ENCODE measurements at places on chromosomes 7 and 10. TPM values are rescaled to one million over a fixed set of nuclear protein-coding genes. Genes with fewer than 3 reads are reported as not detected.

GRCh38 chr10:24358022-24358421 is 149.1 kb downstream of the KIAA1217 start:
- no peak for DNase-seq

DNA sequence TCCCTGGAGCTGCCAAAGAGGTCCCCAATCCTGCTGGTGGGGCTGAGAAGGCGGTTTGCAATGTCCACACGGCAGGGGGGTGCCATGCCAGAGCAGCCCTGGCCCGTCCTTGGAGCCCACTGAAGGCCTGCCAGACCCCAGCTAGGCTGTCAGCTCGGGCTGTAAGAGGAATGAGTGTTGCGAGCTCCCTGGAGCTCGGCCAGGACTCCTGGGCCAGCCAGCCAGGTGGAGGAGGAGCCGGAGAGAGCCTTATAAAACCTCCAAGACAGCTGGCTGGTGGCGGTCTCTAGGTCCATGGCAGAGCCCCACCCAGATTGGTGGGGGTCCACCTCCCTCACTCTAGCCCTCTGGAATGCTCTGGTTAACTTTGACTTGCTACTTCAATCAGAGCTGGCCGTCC is 55.1 kb upstream of the CALN1 start:
- DNase-seq: no peak

GRCh38 chr7:47332213-47332612 is 249.7 kb downstream of the TNS3 start:
- DNase-seq: no peak

GRCh38 chr10:31645786-31646185 is 282.8 kb downstream of the ARHGAP12 start:
- no peak for DNase-seq

GRCh38 chr7:140348161-140348849 is 50.0 kb downstream of the SLC37A3 start:
- DNase-seq: no peak

- no peak for DNase-seq
Measured at GRCh38 chr7:112233048-112233697, 26.7 kb downstream of the ZNF277 start.

NEUROG3 gene
- polyA plus RNA-seq: not detected

ZNF92 gene
- polyA plus RNA-seq: 10.3 TPM

DNA sequence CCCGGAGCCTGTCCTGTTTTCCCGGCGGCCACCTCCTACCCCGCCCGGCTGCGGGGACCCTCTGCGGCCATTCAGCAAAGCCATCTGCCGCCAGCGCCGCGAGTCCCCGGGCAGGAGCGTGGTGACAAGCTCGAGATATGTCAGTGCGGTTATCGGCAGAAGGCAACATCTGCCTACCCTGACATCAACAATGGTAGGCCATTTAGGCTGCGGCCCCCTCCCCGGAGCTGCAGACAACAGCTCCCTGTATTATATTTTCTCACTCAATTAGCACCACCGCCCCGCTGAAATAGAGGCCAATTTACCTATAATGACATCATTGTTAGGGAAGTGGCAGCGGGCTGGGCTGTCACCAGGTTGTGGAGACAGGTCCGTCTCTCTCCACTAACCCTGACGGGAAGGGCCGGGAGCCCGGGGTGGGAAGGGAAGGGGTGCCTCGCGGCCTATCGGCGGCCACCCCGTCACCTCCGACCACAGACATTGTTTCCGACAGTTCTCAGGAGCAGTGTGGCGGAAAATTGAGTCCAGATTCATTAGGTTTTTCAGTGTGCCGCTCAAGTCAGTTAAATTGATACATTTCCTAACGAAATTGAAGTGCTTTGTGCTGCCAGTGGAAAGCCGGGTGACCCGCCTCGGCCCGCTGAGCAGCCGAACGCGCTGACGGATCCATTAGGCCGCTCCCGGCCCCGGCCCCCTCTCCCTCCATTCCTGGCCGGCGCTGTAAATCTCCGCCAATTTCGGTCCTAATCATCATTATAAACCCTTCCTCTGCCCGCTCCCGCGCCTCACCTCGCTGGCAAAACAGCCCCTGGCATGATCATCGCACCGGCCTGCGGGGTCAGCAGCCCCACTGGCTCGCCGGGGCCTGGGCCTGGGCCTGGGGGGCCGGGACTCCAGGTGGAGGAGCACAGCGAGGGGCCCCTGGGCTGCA is 43.0 kb downstream of the UNCX start:
- DNase-seq: no peak

DNA sequence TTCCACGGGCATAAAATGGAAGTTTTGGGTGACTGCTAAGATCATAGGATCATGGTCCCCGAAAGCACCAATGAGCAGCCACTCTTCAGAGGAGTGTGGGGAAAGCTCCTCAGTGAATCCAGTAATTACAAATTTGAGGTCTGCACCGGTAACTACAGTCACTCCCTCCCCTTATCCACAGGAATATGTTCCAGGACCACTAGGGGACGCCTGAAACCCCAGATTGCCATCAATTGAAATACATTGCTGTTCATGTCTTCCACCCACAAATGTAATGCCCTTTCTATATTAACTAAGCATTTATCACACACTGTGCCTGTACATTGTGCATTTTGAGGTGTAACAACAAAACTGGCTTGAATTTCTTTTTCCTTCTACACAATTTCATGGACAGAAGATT is 447.9 kb upstream of the PFKP start:
- DNase-seq: no peak

DNA sequence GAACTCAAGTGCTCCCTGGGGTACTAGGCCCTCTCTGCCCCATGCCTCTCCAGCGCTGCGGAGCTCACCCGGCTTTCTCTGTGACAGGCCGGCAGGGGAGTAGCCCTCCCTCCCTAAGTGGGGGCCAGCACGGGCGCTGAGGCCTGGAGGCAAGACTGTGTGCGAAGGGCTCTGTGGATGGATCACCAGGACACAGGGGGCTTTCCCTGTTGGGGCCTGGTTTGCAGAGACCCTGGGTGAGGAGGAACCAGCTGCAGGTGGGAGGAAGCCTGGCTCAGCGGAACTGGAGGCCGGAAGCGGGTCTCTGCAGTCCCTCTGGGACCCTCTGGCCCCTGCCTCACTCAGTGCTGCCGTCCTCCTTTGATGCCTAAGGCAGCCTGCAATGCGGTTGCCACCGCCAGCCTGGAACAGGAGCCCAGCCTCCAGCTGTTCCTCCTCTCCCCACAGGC is 106.0 kb downstream of the CYTH3 start:
- no peak for DNase-seq

HYAL4 gene
- not detected for polyA plus RNA-seq

Measured in B cell (primary cell).